KG1 (cell line): ENCODE measurements at places on chromosomes 13 and 19.

DNA sequence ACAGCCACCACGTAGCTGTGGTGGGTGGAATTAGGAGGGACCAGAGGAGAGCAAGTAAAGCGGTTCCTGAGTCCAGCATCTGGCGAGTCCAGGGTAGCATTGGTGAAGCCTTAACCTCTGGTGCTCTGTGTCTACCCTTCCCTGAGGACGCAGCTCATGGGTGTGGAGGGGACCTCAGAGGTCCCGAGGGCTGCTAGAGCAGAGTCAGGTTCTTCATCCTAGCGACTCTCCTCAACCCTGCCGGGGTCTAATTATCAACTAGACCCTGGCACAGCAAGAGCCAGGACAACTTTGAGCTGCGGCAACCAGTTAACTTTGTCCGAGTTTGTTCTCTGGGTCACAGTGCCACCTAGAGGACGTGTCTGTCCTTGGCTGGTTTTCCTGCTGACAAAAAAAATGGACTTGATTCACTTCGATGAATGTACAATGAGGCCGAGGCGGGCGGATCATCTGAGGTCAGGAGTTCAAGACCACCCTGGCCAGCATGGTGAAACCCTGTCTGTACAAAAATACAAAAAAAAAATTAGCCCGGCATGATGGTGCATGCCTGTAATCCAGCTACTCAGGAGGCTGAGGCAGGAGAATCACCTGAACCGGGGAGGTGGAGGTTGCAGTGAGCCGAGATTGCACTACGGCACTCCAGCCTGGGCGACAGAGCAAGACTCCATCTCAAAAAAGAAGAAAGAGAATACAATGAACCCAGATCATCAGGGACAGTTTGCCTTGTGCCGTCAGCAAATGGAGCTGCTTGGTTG is 25.0 kb downstream of the TSSK6 start:
- peak; percentile 44 for DNase-seq

DNA sequence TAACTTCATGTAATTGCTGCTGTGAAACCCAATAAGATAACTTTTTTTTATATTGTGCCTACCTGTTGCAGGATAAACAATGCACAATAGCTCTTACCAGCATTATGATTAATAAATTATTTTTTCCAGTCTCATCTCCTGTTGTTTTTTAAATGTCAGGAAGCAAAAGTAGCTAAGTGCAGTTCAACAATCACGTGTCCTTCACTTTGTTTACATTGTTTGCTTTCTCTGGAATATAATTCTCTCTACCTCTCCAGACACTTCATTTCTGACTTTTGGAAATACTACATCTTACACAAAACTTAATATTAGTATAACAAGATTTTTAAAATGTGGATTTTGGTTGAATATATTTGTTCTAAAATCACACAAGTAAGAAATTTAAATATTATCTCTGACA is 1359.4 kb downstream of the SLITRK1 start:
- no peak for DNase-seq

GRCh38 chr19:49932041-49932451 is 2.7 kb upstream of the NUP62 start:
- DNase-seq = no peak

DNA sequence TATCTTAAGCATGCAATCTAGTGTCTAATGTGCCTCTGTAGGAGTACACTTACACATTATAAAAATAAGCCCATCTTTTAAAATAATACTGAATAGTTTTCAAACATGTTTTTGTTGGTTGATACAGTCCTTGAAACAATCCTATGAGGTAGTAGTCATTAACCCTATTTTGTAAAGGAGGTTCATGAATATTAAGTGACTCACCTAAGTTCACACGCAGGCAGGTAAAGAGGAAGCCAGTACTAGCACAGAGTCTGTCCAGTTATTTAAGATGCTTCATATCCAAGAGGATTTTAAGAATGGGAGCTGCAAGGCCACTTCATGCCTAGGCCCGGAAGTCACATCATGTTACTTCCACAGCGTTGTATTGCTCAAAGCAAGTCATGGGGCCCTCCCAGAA is 121.0 kb upstream of the MAB21L1 start:
- DNase-seq = no peak

DNA sequence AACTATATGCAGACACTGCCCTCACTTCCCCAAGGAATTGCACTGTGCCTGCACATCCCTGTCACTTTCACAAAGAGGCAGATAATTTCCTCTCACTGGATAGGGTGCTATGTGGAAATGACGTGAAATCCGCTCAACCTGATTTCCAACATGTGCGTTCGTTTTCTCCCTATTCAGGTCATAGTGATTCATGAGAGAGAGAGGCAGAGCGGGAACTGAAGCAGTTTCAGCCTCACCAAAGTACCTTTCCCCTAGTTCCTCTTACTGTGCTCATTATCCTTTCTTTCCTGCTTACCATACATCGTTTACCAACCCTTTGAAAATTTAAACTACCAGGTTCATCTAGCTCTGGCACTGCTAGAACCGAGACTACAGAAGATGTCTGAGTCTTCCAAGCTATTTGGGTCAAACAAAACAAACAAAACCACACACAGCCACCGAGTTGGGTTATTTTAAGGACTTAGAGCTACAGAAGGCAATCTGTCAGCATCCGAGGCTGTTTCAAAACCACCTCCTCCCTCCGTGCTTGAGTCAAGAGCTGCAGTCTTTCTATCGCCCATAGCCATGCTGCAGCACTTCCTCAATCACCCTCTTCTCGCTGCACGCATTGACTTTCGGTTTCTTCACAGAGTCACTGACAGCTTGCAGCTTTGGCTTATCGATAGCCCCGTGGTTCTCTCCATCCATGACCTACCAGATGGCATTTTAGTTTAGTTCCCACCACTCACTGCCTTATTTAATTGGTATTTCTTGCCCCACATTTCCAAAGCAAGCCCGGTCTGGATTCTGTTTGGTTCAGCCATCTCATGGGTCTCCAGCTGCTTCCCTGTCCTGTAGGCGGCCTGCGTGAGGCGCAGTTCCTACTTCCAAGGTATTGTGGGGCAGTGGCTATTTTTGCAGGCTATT is 1395.8 kb downstream of the EFNB2 start:
- peak; percentile 78 for DNase-seq

- no peak for DNase-seq
These were observed 3.2 kb downstream of the ATP4B start for GRCh38 chr13:113654591-113655345.
